B cell (primary cell): ENCODE measurements at places on chromosomes 6 and 20.
A peak's percentile ranks its signal among the peaks of the same experiment; 100 is the strongest.

DNA sequence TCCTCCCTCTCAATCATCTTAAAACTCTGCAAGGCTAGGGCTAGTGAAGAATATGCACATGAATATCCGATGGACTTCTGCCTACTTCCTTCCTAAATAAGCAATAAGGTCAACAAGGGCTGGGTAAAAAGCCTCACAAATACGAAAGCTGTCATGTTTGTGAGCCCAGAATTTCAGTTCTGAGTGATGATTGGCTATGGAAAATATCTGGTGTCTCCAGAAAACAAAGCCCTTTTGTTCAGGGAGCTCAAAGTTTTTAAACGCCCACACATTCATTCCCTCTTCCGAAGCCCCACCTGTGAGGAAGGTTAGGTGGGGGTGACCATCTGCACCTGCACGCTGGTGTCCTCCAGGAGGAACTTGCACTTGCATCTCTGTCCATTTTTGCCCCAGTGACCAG, 126.9 kb upstream of the ARMC2 start:
- no peak for DNase-seq

- peak; percentile 60 for DNase-seq
Measured at GRCh38 chr20:45833883-45834796, 541 bp downstream of the SNX21 start.

DNA sequence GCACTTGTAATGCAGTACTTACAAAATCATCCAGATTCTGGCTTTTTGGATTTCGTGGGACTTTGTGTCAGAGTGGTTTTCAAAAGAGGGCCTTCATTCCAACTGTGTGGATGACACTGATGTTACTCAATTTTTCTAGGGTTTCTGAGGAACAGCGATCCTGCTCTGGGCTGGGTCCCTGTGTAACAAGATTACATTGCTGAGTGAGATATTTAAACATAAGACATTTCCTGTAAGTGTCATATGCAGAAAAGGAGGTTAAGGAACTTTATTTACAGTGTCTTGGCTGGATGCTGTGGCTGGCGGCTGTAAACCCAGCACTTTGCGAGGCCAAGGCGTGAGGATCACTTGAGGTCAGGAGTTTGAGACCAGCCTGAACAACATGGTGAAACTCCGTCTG, 6.7 kb downstream of the ZFAND3 start:
- no peak for DNase-seq

GRCh38 chr6:106097411-106098231, 11.5 kb downstream of the PRDM1 start:
- peak; percentile 82 for DNase-seq

- DNase-seq: no peak
Measured at GRCh38 chr6:52550014-52550575, 26.8 kb downstream of the TRAM2 start.

DNA sequence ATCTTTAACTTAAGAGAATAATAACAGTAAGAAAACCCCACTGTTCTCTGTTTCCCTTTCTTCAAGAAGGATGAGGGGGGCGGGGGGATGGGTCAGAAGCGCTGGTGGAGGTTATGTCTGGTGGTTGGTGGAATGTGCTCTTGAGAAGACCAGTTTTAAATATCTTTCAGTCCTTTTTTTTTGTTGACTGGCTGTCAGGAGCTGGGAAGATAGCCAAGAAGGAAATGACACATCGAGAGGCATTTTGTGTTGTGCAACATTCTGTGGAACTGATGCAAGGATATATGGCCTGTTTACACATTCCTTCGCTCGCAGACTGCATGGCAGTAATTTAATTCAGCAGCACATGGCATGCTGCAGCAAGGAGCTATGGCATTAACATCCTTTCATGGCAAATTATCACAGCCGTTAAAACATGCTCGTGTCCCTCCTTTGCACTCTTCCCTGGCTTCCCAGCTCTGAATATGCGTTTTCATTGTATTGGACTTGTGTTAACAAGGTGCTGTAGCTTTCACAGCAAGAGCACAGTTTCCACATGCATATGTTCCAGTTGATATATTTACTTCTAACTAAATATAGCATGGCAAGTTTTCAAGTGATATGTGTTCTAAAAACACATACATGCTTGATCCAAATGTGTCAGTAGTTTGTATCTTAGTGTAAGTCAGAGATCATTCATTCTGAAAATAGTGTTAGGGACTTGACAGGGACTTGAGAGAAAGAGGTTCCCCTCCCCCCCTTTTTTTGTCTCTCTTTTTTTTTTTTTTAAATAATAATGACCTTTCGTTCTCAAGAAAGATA, 68.2 kb upstream of the SUPT3H start:
- no peak for DNase-seq

- no peak for DNase-seq
Measured at GRCh38 chr6:47428288-47428687, 49.3 kb upstream of the CD2AP start.

GRCh38 chr20:31472395-31473330, 2.3 kb downstream of the DEFB124 start:
- no peak for DNase-seq
